Memory B cell (primary cell): ENCODE measurements at places on chromosomes 1 and 21.

DNA sequence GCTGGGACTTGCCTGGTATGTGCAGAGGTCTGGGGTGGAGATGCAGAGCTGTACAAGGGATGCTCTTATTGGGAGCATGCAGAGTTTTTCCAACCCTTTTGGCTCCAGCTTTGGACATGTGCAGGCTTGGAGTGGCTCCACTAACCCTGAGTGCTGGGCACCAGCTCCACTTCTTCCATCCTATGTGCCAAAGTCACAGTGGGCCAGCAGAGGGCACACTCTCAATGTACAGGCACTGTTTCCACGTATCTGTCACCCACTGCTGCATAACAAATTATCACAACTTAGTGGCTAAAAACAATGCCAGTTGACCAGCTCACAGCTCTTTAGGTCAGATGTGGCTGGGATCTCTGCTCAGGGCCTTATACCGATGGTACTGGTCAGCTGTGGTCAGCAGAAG lies 631.8 kb downstream of the AJAP1 start:
- no peak for DNase-seq

GRCh38 chr1:160819186-160819585 lies 23.2 kb downstream of the LY9 start:
- DNase-seq, result no peak

DNA sequence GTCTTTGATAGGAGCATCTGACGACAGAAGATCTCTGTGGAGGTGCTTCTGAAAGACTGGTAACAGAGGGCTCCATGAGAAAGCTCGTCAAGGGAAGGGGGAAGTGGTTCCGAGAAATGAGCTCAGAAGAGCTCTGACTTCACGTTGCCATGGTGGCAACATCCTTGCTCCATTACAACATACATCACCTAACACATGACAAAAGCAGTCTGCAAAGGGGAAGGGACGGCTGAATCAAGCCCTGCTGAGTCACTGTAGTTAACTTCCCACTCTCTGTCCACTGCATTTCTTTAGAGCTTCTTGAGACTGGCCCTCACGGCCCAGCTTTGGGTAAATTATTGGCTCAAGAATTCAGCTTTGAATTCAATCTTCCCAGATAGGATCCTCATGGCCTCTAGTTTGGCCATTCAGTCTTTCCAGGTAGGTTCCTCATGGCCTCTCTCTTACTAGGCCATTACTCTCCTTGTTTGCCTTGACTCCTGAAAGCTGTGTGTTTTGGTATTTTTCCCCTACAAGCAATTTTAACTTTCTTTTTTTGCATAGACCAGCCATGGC lies 88.0 kb upstream of the ZNF648 start:
- DNase-seq, result no peak

- no peak for DNase-seq
These were observed 29.4 kb downstream of the COA7 start for GRCh38 chr1:52668711-52669110.

GRCh38 chr1:214550013-214550856 lies 1.2 kb downstream of the PTPN14 start:
- DNase-seq, result no peak

DNA sequence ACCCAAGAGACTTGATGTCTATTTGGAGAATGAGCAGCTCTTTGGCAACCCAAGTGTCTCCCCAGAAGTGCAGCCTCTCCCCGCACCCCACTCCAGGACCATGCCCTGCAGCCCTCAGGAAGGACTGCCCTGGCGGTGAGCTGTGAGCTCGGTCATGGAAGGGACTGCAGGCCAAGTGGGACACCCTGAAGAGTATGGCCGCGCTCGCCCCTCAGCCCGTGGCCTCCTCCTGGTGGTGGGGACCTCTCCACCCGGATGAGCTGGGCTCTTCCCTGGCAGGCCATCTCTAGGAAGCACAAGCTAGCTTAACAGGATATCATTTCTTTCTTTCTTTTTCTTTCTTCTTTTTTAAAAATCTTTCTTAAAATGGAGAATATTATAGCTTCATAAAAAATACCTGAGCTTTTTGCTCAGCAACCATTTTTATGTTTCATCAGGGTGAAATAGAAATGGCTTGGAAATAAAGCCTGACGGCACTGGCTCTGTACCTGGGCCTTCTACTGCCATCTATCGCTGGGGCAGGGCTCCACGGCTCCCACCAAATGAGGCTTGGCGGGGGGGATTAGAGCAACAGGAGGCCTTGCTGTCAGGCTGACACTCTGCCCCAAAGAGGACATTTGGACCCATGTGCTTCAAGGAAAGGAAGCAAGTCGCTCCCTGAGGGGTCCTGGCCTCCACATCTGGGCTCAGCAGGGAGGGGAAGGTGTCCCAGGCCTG lies 296.2 kb upstream of the VAMP3 start:
- no peak for DNase-seq

- DNase-seq, result no peak
These were observed 25.0 kb downstream of the SLC37A1 start for GRCh38 chr21:42538479-42539275.

GRCh38 chr1:246875041-246876026 lies 56.4 kb downstream of the AHCTF1 start:
- DNase-seq, result no peak

DNA sequence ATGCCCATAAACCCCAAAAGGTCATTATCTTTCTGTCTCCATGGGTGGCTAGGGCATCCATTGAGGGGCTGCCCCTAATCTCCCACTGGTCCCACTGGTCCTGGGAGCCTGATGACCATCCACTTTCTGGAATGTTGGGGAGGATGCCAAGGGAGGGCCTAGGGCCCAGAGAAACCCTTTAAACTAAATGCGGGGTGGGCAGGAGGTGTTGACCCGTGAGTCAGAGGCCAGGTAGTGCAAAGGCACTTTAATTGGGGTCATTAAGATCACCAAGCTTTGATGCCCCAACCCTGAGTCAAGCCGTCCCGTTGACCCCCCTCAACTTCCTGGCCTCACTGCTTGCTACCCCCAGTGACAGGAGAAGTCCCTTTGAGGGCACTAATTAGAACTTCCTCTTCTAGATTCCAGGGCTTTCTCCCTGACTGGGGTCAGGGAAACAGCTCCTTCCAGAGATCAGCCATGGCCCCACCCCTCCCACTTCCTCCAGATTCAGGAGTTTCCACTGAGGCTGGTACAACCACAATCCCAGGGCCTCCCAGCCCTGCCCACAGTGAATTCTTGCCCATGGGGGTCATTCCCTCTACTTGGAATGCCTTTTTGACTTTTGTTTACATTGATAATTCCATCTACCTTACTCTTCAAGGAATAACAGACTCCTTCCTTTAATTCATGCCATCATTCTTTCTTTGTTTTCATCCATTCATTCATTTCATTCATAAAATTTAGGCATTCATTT lies 15.5 kb upstream of the SERINC2 start:
- DNase-seq, result no peak
